ENCODE measurements at places on chromosomes 7 and 10. TPM values are rescaled to one million over a fixed set of nuclear protein-coding genes. Genes with fewer than 3 reads are reported as not detected.
A peak's percentile ranks its signal among the peaks of the same experiment; 100 is the strongest.

The GIMAP7 gene
- 169 TPM for total RNA-seq

DNA sequence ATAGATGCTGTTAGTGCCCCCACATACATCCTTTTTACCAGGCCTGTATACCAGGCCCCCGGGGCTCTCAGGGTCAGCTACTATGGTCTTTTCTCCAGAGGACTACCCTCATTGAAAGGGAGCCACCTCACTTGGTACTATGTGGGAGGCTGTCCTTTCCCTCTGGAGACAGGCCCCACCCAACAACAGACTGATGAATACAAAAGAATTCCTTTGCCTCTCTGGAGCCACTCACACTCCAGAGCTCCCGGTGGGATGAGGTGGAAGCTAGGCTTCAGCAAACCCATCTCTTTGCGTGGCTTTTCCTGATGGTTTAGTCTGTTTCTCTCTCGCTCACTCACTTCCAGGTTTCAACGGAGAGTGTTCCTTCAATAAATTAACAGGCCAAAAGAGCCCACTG lies 30.3 kb downstream of the ANKMY2 start:
- no peak for DNase-seq

- DNase-seq: no peak
Observed at GRCh38 chr10:8052341-8052955, 2.0 kb upstream of the GATA3 start.

The ASB10 gene
- total RNA-seq: not detected

The OGDH gene
- total RNA-seq: 164 TPM

DNA sequence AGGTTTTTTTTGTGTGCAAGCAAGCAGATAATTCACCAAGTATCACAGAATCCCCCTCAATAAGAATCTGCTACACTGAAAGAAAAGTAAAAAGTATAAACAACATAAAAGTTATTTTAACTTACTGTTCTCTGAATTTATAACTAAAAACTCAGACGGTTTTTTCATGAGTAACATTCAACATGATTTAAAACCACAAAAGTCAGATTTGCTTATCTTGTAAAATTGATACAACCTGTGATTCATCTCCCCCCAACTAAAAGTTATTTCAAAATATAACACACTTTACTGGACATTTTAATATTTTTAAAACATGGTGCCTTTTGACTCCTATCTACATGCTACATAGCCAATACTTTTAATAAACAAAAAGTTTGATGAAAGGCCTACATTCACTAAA lies 32.8 kb downstream of the TSPAN12 start:
- DNase-seq: no peak

The METTL27 gene
- 3.7 TPM for total RNA-seq

- no peak for DNase-seq
Observed at GRCh38 chr10:114629824-114630730, 28.0 kb downstream of the ABLIM1 start.

The UCMA gene
- not detected for total RNA-seq

- DNase-seq: peak; percentile 52
Observed at GRCh38 chr10:123007558-123008354, 839 bp downstream of the IKZF5 start.

The MBL2 gene
- not detected for total RNA-seq
